Stimulated activated CD4-positive, alpha-beta T cell treated with anti-CD3 and anti-CD28 coated beads, Interleukin-4, amount 100 ng/mL, for 1 hour (primary cell): ENCODE measurements at places on chromosomes 13 and 19.

- no peak for DNase-seq
These were observed 610.4 kb downstream of the TBC1D4 start for GRCh38 chr13:74871369-74872070.

DNA sequence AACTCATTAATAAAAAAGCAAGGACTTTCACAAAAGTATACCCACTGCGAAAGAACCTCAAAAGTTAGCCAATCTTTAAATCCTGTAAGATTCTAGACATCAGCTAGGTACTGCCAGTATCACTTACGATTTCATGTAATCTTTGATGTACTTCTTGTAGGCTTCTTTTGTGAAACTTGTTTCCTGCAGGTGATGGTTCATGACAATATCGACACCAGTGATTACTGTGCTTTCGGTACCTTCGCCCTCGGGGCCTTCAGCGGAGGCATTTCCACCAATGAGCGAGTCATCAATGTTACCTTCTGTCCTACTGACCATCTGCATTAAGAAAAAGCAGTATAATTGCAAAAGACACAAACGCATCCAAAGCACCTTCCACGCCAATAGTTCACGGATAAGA lies 1.1 kb downstream of the TPT1 start:
- peak; percentile 49 for DNase-seq

GRCh38 chr19:27751044-27751391 lies 1461.9 kb downstream of the UQCRFS1 start:
- DNase-seq: no peak

- no peak for DNase-seq
These were observed 679.3 kb upstream of the GPC6 start for GRCh38 chr13:92547266-92547665.

- no peak for DNase-seq
These were observed 39.5 kb downstream of the FAM124A start for GRCh38 chr13:51261610-51262249.

- DNase-seq: no peak
These were observed 46.4 kb upstream of the SHKBP1 start for GRCh38 chr19:40530091-40530901.

DNA sequence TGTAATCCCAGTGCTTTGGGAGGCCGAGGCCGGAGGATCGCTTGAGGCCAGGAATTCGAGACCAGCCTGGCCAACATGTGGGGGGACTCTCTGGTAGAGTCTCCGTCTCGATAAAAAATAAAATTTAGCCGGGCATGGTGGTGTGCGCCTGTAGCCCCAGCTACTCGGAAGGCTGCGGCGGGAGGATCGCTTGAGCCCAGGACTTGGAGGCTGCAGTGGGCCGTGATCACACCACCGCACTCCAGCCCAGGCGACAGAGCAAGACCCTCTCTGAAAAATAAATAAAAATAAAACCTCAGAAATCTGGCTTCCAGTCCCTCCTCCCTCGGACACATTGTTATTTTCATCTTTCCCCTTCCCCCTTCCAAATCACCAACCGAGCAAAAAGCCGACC lies 332 bp downstream of the IRGQ start:
- peak; percentile 32 for DNase-seq

DNA sequence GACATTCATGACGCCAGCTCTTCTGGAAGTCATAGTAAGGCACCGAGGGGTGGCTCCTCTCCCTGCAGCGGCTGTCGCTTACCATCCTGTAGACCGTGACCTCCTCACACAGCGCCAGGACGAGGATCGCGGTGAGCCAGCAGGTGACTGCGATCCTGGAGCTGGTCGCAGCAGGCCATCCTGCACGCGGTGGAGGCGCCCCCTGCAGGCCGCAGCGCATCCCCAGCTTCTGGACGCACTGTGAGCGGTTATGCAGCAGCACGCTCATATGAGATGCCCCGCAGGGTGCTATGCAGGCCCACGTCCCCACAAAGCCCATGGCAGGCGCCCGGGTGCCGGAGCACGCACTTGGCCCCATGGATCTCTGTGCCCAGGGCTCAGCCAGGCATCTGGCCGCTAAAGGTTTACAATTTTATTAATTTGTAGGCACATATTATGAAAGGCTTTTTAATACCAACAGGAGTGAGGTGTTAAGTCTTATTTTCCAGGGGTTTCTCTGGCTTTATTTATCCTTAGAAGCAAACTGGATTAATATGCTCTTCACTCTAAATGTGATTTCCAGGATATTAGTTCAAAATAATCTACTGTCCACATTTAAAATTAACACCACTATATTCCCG lies 35.6 kb upstream of the PSPC1 start:
- DNase-seq: peak; percentile 34

DNA sequence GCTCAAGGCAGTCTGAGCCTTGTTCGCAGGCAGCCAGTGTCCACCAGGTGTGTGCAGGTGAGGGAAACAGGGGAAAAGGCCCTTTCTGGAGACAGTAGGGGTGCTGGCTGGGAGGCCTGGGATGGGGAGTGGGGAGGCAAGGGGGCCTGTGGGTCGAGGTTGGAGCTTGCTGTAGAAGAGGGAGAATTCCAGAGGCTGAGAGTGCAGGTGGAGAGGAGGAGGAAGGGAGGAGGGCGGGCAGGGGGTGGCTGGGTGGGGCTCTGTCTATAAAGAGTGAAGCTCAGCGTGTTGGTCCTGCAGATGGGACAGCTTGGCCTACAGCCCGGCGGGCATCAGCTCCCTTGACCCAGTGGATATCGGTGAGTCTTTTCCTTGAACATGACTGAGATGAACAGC lies at the start of gene CCL25:
CCL25 (plus strand) TSS at position 297 of the 396 bp plus-strand sequence. CDS start 290 bp downstream, outside the sequence.
- DNase-seq: no peak

DNA sequence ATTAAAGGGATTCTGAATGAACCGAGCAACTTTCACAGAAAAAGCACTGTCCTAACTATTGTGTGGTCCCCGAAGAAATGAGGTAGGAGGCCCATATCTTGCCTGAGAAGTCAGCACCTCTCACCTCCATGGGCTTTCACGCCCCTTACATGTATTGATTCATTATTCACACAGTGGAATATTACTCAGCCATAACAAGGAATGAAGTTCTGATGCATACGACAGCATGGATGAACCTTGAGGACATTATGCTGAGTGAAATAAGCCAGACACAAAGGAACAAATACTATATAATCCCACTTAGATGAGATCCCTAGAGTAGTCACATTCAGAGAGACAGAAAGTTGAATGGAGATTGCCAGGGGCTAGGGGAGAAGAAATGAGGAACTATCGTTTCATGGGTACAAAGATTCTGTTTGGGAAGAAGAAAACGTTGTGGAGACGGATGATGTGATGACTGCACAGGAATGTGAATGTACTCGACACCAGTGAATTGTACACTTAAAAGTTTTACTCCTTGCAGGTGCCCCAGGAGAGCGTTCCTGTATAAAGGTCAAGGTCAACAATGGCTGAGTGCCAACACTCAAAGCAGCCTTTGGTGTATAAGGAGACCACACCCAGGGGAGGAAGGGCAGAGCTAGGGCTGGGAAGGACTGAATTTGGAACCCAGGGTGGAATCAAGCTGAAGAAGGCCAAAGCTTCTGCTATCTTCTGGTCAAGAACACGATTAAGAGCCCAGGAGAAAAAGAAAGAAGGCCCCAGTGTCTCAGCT lies 22.5 kb downstream of the ZIC5 start:
- no peak for DNase-seq

DNA sequence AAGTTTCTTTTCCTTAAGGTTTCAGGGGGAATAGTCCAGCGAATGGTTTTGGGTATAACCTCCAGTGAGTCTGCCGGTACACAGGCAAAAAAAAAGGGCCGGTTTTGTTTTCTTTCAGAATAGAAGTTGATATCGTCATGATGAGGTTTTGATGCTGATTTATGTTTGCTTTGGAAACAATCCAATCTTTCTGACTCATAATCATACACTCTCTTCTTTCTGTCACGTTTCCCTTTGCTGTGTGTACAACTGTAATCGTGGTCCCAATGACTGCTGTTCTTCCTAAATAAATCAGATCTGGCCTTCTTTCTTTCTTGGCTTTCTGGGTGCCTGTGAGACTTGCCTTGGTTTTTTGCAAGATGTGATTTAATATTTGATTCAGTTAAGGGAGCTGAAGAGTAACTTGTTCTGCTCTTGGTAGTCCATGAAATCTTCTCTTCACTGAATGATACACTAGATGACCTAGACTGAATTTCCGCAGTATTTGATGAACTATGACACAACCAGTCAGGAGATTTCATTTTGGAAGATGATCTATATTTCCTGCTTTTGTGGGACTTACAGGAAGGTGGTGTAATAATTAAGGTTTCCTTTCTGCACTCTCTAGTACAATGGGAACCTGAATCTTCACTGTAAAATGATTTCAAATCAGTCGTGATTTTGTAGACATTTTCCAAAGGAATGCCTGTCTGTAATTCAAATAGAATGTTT lies 34.9 kb upstream of the METTL21C start:
- DNase-seq: no peak

GRCh38 chr13:64054321-64054720 lies 2638.7 kb upstream of the PCDH20 start:
- no peak for DNase-seq

DNA sequence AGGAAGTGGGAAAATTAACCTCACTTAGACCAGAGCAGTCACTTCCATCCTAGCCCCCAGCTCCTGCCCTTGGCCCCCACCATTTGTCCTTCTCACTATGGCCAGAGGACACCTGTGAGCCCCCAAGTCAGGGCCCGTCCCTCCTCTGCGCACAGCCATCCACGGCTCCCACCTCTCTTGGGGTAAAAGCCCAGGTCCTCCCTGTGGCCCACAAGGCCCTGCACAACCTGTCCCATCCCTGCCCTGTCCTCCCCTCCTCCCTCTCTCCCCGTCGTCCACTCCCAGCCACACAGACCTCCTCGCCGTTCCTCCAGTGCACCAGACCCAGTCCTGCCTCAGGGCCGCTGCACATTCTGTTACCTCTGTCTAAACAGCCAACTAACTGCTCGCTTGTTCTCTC lies 53.9 kb downstream of the SMIM24 start:
- DNase-seq: no peak

DNA sequence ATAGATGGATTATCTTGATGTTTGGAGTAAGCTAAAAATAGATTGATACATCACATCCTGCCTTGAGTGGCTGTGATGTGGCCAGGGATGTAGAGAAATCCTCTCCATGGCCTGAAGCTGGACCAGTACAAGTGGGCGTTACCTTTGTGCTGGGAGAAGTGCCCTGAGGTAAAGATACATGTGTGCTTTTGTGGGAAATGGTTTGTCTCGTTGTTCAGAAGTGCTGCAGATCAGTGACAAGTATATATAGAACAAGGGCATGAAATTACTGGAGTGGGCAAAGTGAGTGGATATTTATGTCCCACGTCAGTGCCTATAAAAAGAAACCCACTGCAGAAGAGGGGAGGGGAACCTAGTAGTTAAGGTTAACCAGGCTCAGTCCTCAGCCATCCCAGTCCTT lies 12.2 kb upstream of the ZNF304 start:
- no peak for DNase-seq
